Right ventricle myocardium inferior (tissue), 1 donor: ENCODE measurements at places on chromosomes 1 and 21. TPM values are rescaled to one million over a fixed set of nuclear protein-coding genes. Genes with fewer than 3 reads are reported as not detected.

DNA sequence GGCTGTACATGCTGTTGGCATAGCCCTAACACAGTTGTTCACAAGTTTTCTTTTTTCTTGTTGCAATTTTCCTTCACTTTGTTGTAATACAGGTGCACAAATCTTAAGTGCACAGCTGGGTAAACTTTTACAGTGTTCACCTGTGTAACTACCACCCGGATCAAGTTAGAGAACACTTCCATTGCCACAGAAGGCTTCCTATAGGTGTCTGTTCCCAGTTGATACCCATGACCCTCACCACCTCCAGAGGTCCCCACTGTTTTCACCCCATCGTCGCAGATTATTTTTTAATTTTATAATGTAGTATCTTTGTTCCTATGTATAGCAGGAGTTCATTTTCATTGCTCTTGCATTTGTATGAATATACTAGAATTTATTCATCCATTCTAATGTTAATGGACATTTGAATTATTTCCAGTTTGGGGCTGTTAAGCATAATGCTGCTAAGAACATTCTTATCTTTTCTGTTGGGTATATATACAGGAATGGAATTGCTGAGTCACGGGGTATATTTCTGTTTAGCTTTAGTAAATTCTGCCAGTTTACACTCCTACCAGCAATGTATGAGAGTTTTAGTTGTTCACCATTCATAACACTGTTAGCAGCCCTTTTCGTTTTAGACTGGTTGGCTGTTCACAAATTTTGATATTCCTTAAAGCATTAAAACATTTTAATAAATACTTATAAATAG, 16.4 kb downstream of the SPRTN start:
- no peak for DNase-seq

DNA sequence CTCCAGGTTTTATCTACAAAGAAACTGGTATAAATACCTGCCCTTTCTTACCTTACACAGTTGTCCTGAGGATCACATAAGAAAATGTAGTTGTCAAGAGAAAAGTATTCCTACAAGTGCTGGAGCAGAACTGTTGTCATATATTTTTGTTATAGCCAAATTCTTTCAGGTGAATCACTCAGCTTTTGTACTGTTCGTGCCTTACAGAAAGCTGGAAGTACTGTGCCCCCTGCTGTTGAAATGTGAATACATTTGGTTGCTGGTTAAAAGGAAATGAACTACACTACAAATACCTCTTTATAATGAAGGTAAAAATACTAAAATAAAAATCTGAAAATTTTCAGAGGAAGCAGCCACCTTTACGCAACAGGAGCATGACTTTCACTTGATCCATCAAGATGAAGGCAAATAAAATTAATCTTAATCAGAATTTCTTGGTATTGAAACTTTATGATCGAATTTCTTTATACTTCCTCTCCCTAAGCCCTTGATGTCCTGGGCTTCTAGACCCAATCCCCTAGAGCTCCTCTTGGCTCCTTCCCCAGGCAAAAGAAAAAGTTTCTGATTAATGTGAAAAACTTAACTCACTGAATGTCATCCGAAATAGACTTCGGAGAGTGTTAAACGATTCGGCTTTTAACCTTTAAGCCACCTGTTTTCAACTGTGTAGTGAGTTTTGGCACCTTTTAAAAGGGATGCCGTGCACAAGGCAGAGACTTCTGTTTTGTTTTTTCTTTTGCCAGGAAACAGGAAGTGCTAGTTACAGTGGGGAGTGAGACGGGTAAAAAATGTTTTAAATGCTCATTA, 12.5 kb downstream of the CHML start:
- DNase-seq: no peak

DNA sequence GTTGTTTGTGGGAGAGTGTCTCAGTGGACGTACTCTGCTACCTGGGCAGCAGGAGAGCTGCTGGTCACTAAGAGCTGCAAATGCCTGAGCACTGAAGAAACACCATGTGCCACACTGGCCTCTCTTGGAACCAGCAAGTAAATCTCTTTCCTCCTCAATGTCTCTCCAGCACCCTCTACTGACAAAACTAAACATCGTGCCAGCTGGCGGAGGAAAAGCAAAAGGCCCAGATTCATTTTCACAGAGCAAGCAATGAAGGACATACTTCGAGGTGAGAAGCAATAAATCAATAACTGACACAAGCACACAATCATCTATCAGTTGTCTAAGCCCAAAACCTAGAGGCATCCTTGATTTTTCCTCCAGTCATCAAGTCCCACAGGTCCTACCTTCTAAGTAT, 78.1 kb downstream of the RERE start:
- no peak for DNase-seq

DNA sequence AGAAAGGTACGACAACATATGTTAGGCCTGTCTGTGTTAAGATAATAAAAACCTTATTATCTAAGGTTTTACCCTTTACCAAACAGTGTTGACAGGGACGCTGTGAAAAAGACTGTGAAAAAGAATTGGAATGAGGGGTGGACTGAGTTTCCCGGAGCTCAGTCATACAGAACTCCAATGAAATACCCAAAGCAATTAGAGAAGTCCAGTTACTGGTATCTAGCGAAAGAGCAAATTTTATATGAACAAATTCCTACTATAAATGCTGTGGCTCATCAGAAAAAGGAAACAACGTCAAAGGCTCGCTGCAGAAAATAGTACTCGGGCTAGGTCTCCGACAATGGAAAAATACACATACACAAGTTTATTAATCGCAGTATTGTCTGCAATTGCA, 708 bp upstream of the RBBP5 start:
- no peak for DNase-seq

- no peak for DNase-seq
Measured at GRCh38 chr21:38307771-38308531, 51.2 kb downstream of the KCNJ15 start.

- no peak for DNase-seq
Measured at GRCh38 chr1:195637539-195637938, 970.7 kb downstream of the KCNT2 start.

- DNase-seq: no peak
Measured at GRCh38 chr1:81069856-81070255, 730.9 kb upstream of the ADGRL2 start.

DNA sequence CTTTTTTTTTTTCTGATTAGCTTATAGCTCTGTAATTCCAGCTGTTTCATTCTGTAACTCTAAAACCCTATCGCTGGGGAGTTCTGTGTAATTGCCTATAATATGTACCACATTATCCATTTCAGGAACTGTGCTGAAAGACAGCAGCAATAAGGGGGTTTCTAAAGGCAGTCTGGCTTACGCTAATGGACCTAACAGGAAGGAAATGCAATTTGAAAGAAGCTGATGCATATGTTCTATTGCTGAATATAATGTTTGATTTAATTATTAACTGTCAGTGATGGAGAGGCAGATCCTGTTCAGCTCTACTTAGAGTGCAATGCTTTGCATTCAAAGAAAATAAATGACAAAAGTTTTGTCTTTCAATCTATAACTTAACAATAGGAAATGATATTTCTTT, 209.4 kb upstream of the SNX7 start:
- DNase-seq: no peak

Gene PLOD1
- total RNA-seq: 70.4 TPM

Gene VPS13D
- 105 TPM for total RNA-seq

DNA sequence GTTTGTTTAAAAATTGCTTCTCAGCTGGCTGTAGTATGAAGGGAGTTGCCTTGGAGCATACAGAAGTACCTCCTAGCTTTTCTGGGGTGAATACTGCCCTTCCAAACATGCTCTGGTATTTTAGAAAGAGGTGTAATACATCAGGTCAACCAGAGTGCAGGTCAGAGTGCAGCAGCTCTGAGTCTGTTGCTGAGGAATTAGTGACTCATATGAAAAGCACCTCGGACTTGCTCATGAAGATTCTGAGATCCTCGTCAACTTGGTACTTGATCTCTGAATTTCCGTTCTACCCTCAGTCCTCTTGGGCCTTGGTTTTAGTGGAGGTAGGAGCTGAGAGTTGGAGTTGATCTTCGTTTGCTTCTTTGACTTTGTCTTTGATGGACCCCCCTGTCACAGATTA, 67.3 kb downstream of the NOS1AP start:
- DNase-seq: no peak

DNA sequence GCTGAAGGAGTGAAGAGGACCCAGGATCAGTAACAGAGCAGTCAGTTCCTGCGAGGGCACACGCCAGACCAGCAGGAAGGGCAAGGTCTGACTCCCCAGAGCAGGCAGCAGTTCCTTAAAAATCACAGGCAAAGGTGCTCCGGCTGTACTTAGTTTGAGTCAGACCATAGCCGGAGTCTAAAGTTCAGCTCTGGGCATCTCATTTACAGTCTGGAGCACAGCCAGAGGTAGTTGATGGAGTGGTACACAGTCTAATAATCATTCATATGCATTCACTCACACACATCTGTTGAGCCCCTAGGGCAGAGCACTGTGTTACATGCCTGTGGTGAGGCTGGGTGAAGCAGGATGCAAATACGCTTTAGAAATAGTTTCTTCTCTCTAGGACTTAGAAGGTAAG, 7.3 kb upstream of the AMIGO1 start:
- DNase-seq: no peak

Gene LAMB3
- total RNA-seq: 5.9 TPM

- no peak for DNase-seq
Measured at GRCh38 chr1:210342986-210343780, 14.5 kb downstream of the HHAT start.

Gene TEDDM1
- total RNA-seq: not detected

Gene NEK2
- total RNA-seq: 0.32 TPM

DNA sequence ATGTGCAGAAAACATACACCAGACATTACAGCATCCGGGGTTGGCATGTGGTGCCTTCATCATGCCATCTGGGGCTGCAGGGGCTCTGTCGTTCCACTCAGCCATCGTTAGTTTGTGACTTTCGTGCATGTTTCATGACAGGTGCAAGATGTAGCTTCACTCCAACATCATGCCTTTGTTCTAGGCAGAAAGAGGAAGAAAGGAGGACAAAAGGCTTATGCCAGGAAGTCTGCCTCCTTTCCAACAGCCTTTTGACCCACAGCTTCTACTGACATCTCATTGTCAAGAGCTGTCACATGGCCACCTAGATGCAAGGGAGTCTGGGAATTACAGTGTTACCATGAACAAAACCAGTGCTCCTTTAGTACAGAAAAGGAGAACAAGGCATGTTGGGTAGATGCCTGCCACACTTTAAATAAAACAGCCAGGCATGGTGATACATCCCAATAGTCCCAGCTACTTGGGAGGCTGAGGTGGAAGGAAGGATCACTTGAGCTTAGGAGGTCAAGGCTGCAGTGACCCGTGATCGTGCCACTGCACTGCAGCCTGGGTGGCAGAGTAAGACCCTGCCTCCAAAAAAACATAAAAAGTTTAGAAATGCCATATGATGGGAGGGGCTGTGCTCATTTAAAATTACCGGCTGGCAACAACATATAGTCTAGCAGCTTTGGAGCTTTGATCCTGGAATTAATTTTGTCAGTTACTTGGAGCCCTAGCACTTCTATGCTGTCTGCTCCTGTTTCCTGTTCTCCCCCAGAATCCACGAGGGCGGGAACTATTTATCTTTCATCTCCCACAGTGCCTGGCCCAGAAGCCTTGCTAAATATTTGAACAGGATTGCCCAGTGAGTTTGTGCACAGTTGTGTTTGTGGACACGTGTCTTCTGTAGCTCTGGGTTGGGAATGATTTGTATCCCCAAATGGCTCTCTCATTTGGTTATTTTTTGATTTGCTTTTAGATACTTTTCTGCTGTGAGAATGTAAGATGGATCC, 7.4 kb downstream of the DOP1B start:
- no peak for DNase-seq

DNA sequence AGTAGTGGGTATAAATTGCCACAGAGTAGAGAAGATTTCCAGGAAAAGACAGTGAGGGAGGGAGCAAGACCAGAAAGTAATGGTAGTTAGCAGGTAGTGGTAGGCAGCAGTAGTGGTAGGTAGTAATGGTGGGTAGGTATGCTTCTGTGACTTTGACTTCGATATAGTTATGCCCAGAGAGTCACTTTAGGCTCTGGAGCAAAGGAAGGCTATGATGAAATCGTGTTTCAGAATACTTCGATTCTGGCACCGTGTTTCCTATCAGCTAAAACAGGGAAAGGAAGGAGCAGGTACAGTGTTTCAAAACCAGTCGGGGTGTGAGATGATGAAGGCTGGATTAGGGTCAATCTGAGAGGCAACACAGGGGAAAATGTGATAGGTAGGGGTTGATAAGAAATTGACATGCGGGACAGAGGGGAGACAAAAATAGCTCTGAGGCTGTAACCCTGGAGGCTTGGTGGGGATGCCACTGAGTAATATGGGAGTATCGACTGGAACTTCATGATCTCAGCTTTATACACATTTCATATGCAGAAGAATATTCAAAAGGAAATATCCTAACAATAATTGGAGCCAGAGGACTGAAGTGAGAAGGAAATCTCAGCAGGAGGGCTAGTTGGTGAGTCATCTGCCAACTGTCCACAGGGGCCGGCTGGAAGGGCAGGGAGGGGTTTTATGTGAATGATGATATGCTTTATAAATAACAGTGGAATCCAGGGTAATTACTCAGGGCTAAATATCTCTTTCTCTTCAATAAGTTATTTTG, 25.2 kb upstream of the TRIM45 start:
- DNase-seq: no peak

Gene TDRD10
- 2.2 TPM for total RNA-seq

Gene ASTN1
- 0.35 TPM for total RNA-seq
